ENCODE measurements at places on chromosomes 2 and 18.

GRCh38 chr2:137928547-137929518 is 35.4 kb upstream of the HNMT start:
- H3K4me1 ChIP-seq = no peaks in the 10 kb centered on the region
- H3K36me3 ChIP-seq = no peaks in the 10 kb centered on the region
- DNase-seq = no peak
- no peak overlapping the region for H3K4me3 ChIP-seq
- H3K27me3 ChIP-seq = no peaks in the 10 kb centered on the region

DNA sequence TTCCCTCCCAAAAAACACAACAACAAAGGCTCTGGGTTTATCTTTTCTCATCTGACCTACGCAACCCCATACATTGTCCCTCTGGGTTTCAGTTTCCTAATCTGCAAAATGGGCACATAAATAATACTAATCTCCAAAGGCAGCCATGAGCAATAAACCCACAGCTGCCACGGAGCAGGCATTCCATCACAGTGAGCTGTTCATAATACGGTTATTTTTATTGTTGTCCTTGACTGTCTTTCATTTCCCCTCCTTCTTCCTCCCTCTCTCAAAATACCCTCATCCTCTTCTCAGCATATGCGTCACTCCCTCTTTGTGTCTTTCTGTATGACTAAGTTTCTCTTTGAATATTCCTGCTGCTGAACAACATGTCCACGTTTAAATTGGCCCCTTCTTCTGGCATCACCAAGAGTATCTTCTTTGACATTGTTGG is 129.8 kb upstream of the CAB39 start:
- no peaks in the 10 kb centered on the region for H3K27me3 ChIP-seq
- H3K4me1 ChIP-seq = no peaks in the 10 kb centered on the region
- H3K27ac ChIP-seq = no peak overlapping the region
- DNase-seq = no peak

DNA sequence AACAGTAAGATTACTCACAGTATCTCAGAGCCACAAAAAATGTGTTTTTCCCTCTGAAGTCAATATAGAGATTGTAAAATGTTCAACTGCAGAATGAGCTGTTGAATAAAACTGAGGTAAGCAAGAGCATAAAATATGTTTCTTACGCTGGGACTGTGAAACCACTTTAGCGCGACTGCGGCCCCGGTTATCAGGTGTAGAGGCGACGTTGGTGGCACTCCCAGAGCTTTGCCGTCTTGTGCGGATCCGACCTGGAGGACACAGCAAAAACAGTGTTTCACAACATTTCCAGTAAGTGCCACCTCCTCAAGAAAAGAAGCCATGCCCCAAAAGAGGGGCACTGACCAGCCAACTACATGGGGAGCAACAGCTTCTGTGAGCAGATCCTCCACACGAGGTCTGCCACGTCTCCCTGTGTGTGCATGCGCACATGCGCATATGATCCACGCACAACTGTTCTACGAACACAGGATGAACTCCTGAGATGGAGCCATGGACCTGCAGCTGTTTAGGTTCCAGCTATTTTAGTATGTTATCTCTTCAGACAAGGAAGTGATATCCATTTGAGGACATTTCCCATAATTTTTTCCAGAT is 100.7 kb upstream of the RNU4ATAC start:
- no peak for DNase-seq
- H3K27ac ChIP-seq = no peak overlapping the region
- no peaks in the 10 kb centered on the region for H3K27me3 ChIP-seq
- no peaks in the 10 kb centered on the region for H3K4me1 ChIP-seq

GRCh38 chr2:97848306-97848705 is 134.9 kb downstream of the ZAP70 start:
- H3K4me1 ChIP-seq = no peaks in the 10 kb centered on the region
- H3K4me3 ChIP-seq = no peak overlapping the region
- H3K27me3 ChIP-seq = no peaks in the 10 kb centered on the region
- no peak for DNase-seq

GRCh38 chr2:73269686-73270465 is 14.4 kb downstream of the FBXO41 start:
- H3K4me1 ChIP-seq = no peaks in the 10 kb centered on the region
- peaks cover 3% of the 10 kb centered on the region for H3K27me3 ChIP-seq
- H3K4me3 ChIP-seq = no peak overlapping the region
- no peaks in the 10 kb centered on the region for H3K36me3 ChIP-seq

GRCh38 chr18:13026583-13027270 is 35.6 kb downstream of the CEP192 start:
- no peak overlapping the region for H3K4me3 ChIP-seq
- no peaks in the 10 kb centered on the region for H3K27me3 ChIP-seq
- peaks cover 28% of the 10 kb centered on the region for H3K36me3 ChIP-seq

GRCh38 chr2:75570948-75571729 is 10.4 kb upstream of the EVA1A start:
- H3K27ac ChIP-seq = no peak overlapping the region
- H3K36me3 ChIP-seq = no peaks in the 10 kb centered on the region
- no peaks in the 10 kb centered on the region for H3K27me3 ChIP-seq
- no peak overlapping the region for H3K4me3 ChIP-seq

DNA sequence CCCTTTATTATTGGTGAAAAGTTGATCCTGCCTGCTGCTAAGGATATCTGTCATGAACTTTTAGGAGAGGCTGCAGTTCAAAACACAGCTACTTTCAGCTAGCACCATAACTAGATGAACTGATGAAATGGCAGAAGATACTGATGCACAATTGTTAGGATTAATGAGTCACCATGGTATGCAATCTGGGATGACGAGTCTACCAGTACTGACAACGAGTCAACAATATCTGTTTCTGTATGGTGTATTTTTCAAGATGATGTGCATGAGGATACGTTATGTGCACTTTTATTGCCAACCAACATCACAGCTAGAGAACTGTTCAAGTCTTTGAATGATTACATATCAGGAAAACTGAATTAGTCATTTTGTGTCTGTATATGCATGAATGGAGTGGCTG is 68.7 kb downstream of the NETO1 start:
- H3K36me3 ChIP-seq = no peaks in the 10 kb centered on the region
- no peaks in the 10 kb centered on the region for H3K4me1 ChIP-seq
- no peak overlapping the region for H3K27ac ChIP-seq

- no peaks in the 10 kb centered on the region for H3K4me1 ChIP-seq
- peak; percentile 31 for DNase-seq
- no peak overlapping the region for H3K4me3 ChIP-seq
These were observed 18.9 kb upstream of the THOC1 start for GRCh38 chr18:286515-287310.

DNA sequence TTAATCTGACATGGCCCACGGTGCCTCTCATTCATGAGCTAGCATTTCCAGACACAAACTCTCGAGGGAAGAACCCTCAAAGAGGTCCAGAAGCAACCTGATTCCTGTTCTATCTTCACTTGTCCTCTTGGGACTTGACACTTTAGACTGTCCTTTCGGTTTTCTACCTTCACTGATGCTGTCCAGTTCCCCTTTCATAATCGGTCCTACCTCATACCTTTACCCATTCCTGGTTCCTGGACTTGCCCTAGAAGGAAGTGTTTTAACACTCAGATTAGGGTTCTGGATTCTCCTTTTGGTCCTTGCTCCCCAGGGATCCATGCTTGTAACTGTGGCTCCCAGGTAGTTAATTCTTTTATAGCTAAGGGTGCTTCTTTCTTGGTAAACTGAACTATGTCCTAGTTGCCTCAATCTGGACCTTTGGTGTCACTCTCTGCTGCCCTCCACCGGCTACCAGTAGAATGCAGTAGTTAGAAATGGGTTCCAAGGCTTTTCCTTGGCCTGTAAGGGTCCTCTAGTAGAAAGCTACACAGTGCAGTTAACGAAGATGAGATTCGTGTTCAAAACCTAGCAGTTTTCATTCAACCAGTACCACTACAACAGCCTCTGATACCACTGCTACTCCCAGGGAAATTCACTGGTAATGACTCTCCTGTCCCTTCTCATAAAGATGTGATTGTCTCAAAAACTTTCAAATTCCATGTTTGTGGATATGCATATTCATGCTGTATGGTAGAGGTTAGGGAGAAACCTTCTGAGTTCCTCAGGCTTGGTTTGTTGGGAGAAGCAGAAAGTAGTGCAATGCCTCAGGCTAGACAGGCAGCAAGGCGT is 178.1 kb upstream of the CYP26B1 start:
- H3K4me1 ChIP-seq = no peaks in the 10 kb centered on the region
- DNase-seq = no peak
- H3K27me3 ChIP-seq = no peaks in the 10 kb centered on the region
- H3K36me3 ChIP-seq = no peaks in the 10 kb centered on the region
- H3K4me3 ChIP-seq = no peak overlapping the region

DNA sequence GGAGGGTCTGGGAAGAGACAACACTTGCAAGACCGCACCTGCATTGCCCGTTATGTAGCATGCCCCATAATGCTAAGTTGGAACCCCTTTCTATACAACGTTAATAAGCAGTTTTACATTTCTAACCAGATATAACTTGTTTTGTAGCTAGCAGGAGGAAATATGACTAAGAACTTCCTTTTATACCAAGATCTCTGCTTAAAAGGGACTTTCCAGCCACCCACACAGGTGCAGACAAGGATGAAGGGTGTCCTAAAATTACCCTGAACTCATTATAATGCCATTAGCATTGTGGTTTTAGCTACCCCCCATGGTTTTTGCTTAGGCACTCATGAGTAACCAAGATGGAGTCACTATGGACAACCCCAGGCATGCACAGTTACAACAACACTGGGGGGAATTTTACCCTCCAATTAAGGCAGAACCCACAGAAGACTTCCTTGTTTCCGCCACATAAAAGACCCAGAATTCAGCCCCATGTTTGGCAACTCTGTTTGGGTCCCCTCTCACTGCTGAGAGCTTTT is 362.8 kb downstream of the CBLN2 start:
- no peak overlapping the region for H3K4me3 ChIP-seq
- no peak for DNase-seq
- H3K27ac ChIP-seq = no peak overlapping the region
- no peaks in the 10 kb centered on the region for H3K36me3 ChIP-seq
- H3K27me3 ChIP-seq = no peaks in the 10 kb centered on the region

DNA sequence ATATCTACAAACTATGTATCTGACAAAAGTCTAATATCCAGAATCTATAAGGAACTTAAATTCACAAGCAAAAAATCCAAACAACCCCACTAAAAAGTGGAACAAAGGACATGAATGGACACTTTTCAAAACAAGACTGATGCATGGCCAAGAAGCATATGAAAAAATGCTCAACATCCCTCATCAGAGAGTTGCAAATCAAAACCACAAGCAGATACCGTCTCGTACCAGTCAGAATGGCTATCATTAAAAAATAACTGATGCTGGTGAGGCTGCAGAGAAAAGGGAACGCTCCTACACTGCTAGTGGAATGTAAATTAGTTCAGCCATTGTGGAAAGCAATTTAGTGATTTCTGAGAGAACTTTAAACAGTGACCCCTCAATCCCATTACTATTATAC is 56.5 kb downstream of the CCBE1 start:
- no peak for DNase-seq
- H3K27ac ChIP-seq = no peak overlapping the region
- no peak overlapping the region for H3K4me3 ChIP-seq
- H3K36me3 ChIP-seq = no peaks in the 10 kb centered on the region

- no peaks in the 10 kb centered on the region for H3K36me3 ChIP-seq
- H3K27me3 ChIP-seq = no peaks in the 10 kb centered on the region
- H3K27ac ChIP-seq = no peak overlapping the region
These were observed 447.4 kb upstream of the PKDCC start for GRCh38 chr2:41600460-41600859.

- no peaks in the 10 kb centered on the region for H3K36me3 ChIP-seq
- no peaks in the 10 kb centered on the region for H3K27me3 ChIP-seq
- no peak overlapping the region for H3K4me3 ChIP-seq
- peaks cover 5% of the 10 kb centered on the region for H3K4me1 ChIP-seq
These were observed 115.7 kb downstream of the MYCN start for GRCh38 chr2:16055848-16056580.

DNA sequence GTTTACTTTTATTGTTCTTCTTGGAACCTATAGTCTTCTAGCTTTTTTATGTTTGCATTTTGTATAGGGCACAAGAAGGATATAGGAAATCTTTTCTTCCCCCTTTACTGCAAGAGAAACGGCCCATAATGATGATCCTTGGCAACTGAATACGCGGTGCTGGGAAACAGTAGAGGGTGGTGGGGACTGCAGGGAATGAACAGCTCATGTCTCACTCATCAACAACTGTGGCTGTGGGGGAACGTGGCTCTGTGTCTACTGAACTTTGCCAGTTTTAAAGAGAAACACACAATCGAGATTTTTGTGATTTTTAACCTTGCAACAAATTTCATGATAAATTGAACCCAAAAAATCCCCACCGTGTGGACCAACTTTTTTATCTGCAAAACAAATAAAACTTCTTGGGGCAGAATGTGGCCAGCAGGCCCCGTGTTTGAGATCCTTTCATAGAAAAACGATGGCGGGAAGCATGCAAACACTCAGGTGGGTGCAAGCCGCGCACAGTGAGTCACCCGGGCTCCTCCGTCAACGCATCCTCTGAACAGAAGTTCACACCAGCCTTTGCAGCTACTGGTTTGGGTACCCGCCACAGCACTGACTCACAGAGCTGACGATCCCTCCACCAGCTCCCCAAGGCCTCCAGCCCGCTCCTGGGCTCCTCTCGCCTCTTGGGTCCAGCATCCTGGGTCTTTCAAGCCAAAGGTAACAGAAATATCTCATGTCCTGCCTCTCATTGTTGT is 149.3 kb downstream of the COL6A3 start:
- H3K4me1 ChIP-seq = no peaks in the 10 kb centered on the region
- no peak overlapping the region for H3K27ac ChIP-seq
- no peak overlapping the region for H3K4me3 ChIP-seq
- no peaks in the 10 kb centered on the region for H3K36me3 ChIP-seq

DNA sequence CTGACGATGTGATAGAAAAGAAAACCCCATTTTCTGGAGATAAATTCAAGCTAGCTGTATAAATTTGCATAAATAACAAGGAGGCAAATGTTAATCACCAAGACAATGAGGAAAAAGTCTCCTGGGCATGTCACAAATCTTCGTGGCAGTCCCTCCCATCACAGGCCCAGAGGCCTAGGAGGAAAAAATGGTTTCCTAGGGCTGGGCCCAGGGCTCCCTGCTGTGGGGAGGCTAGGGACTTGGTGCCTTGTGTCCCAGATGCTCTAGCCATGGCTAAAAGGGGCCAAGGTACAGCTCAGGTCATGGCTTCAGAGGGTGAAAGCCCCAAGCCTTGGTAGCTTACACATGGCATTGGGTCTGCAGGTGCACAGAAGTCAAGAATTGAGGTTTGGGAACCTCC is 134.6 kb downstream of the CABLES1 start:
- H3K4me1 ChIP-seq = no peaks in the 10 kb centered on the region
- no peaks in the 10 kb centered on the region for H3K27me3 ChIP-seq
- H3K4me3 ChIP-seq = no peak overlapping the region
- no peaks in the 10 kb centered on the region for H3K36me3 ChIP-seq
- DNase-seq = no peak
- no peak overlapping the region for H3K27ac ChIP-seq
